Activated CD4-positive, alpha-beta T cell treated with anti-CD3 and anti-CD28 coated beads, Interleukin-2, amount 50 U/mL, for 4 hours (primary cell): ENCODE measurements at places on chromosomes 7 and 10.

- no peak for DNase-seq
These were observed 129.2 kb upstream of the SEC61G start for GRCh38 chr7:54888067-54888733.

DNA sequence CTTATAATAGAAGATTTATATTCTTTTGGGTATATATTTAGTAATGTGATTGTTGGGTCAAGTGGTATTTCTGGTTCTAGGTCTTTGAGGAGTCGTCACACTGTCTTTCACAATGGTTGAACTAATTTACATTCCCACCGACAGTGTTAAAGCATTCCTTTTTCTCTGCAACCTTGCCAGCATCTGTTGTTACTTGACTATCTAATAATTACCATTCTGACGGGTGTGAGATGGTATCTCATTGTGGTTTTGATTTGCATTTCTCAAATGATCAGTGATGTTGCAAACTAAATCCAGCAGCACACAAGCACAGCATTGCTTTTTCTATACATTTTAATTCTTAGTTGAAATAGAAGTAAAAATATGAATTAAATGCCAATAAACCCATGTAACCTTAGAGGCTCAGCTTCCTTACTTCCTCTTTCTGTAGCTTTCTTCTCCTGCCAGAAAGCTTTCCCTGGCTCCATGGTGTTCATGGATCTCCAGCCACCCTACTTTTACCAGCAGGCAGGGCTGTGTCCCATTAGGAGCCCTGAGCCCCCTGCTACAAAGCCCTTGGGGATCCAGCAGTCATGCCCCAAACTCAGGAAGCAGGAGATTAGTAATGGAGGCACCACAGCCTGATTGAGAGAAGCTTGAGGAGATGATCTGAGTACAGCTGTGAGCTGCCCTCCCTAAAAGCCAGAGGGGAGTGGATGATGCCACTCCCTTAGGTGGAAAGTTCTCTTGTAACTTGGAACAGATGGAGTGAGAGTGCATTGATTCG, 158.6 kb downstream of the TMEM178B start:
- no peak for DNase-seq

- DNase-seq: no peak
These were observed 4.3 kb downstream of the KIAA1217 start for GRCh38 chr10:24213266-24213665.

- DNase-seq: no peak
These were observed 140.1 kb downstream of the GLI3 start for GRCh38 chr7:42096681-42097561.

- DNase-seq: no peak
These were observed 87.7 kb downstream of the PRKG1 start for GRCh38 chr10:51162002-51162401.
